ENCODE measurements at places on chromosomes 12 and 14. TPM values are rescaled to one million over a fixed set of nuclear protein-coding genes. Genes with fewer than 3 reads are reported as not detected.

RASAL1 gene
- 14.9 TPM for total RNA-seq

CFAP73 gene
- total RNA-seq, result 1.9 TPM

FGF6 gene
- not detected for total RNA-seq

MMP17 gene
- 3.3 TPM for total RNA-seq

GPR135 gene
- 15.2 TPM for total RNA-seq

IFNG-AS1 gene
- total RNA-seq, result not detected

MYF5 gene
- not detected for total RNA-seq

GPR137C gene
- 1.2 TPM for total RNA-seq

CCDC177 gene
- total RNA-seq, result not detected

KRT75 gene
- total RNA-seq, result not detected

GRCh38 chr12:15801770-15802744, 12.9 kb upstream of the EPS8 start:
- peak; percentile 77 for DNase-seq

DNA sequence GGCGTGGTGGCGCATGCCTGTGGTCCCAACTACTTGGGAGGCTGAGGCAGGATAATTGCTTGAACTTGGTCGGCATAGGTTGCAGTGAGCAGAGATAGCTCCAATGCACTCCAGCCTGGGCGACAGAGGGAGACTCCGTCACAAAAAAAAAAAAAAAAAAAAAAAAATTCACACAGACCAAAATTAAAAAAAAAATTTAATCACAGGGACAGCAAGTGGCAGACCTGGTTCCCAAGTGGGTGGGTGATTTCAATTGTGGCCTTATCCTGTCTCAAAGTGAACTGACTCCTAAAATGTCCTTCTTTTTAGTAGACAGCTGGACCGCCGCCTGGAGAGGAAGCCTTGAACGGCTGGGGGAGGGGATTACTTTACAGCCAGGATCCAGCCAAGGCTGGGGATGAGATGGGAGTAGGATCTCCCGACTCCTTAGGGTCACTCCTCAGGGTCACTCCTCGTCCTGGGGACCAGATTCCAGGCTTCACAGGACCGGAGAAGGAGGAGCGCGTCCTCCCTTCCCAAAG, 1.5 kb upstream of the KCNH3 start:
- no peak for DNase-seq

DNA sequence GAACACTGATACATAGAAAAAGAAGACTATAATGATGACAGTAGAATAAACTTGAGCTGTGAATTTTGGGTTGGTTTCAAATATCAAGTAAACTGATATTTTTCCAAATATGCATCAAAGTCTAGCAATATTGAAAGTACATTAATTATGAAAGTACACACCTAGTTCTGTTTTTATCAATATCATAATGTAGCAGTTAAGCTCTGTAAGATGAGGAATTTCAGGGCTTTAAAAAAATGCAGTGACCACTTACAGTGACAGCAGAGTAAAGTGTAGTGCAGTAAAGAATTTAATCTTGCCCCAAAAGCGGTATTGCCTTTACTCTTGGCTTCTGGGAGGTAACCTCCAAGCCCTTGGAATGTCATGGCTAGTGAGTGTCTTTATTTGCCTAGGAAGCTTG, 102.9 kb upstream of the ABCD2 start:
- no peak for DNase-seq

DNA sequence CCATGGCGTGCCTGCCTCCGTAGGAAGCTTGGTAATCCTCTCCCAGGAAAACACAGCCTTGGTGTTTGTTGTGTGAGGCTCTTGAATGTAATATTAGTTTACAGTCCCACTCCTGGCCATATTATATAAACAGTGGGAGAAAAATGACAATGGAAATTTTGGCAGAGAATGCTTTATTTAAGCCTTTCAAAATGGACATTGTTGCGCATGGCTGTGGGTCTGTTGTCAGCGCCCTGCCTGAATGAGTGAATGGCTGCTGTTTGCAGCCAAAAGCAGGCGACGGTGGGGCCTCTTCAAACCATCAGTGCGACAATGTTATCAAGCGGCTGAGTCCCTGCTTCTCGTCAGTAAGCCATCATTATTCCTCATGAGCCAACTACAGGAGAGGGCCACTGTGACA, 201.8 kb upstream of the RMST start:
- DNase-seq, result no peak

GRCh38 chr12:128662101-128662500, 161.7 kb downstream of the SLC15A4 start:
- DNase-seq, result no peak

DNA sequence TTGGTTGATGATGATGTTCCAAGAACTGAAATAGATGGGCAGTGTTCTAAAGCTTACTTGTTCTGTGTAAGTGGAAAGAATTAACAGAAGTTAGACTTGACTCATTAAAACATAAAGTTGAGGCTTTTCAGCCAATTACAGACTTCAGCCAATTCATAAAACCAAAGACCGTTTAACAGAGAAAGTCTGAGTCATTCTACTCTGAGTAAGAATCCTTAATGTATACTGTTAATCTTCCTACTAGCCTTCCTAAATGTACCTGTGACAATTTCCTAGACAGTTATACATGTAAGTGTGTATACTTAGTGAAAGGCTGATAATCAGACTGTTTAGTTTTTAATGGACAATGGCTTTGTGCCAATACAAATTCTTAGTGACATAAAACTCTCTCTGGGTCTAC, 681.0 kb downstream of the RPL10L start:
- DNase-seq, result no peak

GRCh38 chr12:20627001-20627588, 68.0 kb upstream of the SLCO1C1 start:
- DNase-seq, result no peak

DNA sequence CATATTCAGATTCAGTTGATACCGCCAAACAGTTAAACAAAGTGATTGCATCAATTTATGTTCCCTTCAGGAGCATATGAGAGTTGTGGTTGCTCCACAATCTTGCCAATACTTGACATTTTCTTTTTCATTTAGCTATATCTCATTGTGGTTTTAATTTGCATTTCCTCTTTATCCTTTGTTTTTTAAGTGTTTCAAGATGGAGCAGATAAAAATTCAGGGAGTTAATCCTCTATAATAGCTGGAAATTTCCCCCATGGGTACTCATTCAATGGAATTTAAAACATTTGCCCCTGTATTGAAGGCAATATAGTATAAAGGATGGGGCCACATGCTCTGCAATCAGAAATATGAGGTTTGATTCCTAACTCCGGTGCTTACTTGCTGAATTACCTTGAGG, 1.1 kb upstream of the EXD2 start:
- no peak for DNase-seq

DNA sequence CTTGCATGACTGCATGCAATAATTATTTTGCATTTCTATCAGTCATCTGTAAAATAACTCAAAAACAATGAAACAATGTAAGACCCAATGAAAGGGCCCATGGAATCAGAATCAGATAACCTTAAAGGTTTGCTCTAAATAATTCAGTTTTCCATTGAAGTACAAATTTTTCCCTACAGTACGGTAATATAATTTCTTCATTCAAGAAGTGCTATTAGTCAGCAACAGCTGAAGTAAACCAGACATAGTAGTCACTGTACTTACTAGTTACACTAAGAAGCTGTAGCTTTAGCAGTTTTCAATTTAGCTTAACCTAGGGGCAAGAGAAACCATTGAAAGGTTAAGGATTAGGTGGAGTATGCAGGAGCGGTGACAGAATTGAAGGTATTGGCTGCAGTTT, 43.5 kb downstream of the BCAT1 start:
- DNase-seq, result no peak

GRCh38 chr14:95713596-95714371, at the start of gene TCL1A:
TCL1A (minus strand) TSS chr14:95714125; CDS start chr14:95714066, 59 bp downstream.
- no peak for DNase-seq

GRCh38 chr14:105150368-105151083, 18.1 kb downstream of the JAG2 start:
- no peak for DNase-seq

GRCh38 chr12:113555226-113555625, 83.6 kb upstream of the LHX5 start:
- peak; percentile 12 for DNase-seq

GRCh38 chr12:43599708-43600107, 47.7 kb upstream of the ADAMTS20 start:
- DNase-seq, result no peak

GRCh38 chr14:75648066-75648838, 12.4 kb downstream of the ERG28 start:
- peak; percentile 76 for DNase-seq

- no peak for DNase-seq
Measured at GRCh38 chr14:25056688-25057078, 6.7 kb upstream of the STXBP6 start.

GRCh38 chr14:51674294-51675002, 22.7 kb downstream of the FRMD6 start:
- no peak for DNase-seq

DNA sequence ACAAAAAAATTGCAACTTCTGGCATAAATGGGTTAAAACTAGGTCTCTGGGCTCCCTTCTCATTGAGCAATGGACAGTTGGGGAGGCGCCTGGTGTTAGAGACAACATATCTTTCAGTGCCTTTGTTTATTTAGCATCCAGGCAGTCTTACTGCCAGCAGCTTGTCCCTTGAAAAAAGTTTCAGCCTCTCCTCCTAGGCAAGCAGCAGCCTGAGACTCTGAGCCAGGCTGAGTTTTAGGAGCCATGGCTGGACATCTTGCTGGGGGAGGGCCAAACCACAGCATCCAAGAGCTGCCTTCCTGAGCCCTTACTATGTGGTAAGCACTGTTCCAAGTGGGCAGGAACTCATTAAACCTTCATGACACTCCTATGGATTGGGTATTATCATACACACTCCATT, 10.1 kb upstream of the JDP2 start:
- no peak for DNase-seq

DNA sequence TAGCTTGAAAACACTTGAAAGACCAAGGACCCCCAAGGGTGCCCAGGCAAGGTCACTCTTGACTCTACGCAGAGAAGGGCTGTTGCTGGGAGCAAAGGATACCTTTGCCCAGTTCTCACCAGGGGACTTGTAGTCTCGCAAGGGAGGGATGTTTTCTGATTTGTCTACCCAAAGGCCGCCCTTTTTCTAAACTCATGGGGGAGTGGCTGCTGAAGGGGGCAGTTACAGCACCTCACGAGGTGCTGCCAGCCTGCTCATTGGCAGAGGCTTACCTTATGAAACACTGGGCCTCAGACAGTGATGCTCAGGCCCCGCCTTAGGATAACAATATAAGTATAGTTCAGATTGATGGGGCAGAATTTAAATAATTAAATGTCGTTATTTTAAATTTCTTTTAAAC, 107.0 kb downstream of the ETV6 start:
- DNase-seq, result no peak

DNA sequence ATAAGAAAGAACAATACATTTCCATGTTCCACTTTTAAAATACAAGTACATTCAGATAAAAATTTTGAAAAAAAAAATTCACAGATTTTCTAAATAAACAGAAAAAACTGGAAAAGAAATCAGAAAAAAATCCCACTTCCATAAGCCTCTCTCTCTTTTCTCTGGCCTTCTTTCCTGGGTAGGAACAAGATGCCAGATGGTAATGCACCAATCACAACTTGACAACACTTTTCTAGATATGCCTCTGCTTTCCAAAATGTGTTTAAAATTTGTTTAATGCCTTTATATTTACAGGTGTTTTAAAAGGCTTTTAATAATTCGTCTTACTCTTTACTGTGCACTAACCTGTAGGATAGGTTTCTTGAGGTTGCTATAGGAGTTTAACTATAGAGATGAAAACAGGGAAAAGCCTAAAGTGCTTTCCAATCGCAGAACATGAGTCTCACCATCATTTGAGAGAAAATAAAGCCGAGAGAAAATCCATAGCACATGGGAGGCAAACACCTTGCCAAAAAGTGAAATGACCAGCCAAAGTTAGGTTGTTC, 74.2 kb downstream of the TMTC1 start:
- DNase-seq, result no peak

All from PC-9 (cell line).